GM12878 (cell line): ENCODE measurements at places on chromosomes 12 and 14. TPM values are rescaled to one million over a fixed set of nuclear protein-coding genes. Genes with fewer than 3 reads are reported as not detected.

GRCh38 chr12:64525461-64526160 lies 73.7 kb downstream of the TBK1 start:
- DNase-seq, result no peak

- no peak for DNase-seq
Observed at GRCh38 chr12:96986883-96987523, 79.9 kb downstream of the NEDD1 start.

GRCh38 chr12:123032736-123033391 lies 52.4 kb downstream of the ARL6IP4 start:
- DNase-seq, result no peak

GRCh38 chr12:121202407-121203355 lies 7.2 kb upstream of the P2RX4 start:
- DNase-seq, result no peak

- no peak for DNase-seq
Observed at GRCh38 chr12:32478858-32479725, 79.7 kb downstream of the FGD4 start.

DNA sequence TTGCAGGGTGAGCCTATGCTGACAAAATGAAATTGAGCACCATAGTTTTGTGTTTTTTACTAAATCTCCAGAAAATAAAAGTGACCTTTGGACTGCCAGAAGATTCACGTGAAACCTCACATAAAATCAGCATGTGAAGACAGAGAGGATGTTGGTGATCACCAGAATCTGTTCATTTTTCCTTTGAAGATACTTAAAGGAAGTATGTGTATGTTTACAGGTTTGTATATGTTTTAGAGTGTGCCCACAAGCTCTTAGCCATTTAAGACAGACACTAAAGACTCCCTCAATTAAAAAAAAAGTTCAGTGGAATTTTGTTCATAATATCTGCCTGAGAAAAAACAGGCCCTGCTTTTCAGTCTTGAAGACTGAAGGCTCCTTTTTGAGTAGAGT lies 25.9 kb downstream of the DDX47 start:
- no peak for DNase-seq

DNA sequence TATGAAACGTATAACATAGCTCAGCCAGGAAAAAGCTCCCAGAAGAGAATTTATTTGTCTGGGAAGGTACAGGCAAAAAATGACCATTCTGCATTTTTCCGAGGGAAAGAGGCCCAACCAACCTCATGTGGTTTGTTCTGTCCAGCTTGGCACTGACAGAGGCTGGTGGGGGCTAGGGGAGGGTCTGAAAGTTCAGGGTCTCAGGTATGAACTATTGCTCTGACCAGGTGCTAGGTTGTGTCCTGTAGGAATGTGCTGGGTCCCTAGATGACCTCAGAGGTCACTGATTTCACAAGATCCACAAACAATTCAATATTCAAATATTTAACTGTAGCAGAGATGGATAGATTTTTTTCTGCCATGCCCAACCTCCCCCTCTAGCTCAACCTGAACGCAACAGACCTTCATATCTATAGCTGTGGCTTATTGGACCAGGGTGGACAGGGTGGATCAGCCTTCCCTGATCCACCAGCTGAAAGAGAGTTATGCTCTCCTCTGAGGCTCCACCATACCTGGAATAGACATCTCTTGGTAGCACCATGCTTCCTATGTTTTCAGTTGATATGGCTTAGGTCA lies 32.9 kb upstream of the IFT81 start:
- no peak for DNase-seq

- DNase-seq, result no peak
Observed at GRCh38 chr14:93005135-93005813, 82.3 kb downstream of the CHGA start.

DNA sequence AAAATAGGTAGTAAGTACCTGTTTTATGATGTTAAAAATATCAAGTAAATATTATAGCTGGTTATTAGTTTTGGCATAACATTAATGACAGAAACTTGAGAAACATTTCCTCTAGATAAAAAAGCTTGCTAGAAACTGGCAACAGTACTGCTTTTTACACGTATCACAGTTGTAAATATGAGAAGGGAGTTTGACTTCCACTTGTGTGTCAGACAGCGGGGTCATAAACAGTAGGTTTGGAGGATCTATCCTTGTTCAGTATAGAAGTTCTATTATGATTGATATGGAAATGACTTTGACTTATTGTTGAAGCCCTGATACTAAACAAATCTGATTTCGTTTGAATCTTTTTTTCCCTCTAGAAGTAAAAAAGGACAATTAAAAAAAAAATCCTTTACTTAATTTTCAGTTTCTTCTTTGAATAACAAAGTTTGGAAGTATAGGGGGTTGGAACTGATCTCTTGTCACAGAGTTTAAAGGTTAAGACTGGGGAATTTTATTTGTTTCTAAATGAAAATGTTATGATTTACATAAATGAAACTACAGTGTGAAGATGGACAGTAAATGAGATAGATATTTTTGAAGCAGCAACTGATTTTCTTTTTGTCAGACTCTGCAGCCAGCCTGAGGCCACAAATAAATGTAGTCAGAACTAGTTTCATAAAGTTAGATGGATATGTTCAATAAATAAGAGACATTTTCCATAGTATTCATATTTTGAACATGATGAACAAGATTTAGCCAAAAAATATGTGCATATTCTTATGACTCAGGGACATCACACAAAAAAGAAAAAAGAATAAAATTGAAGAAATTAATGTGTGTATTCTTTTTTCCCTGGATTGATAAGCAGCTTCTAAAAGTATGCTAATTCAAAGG lies 50.1 kb downstream of the WNK1 start:
- DNase-seq, result no peak

RPS6KA5 gene
- polyA plus RNA-seq, result 6.2 and 6.3 TPM in 2 replicates

KCNH3 gene
- 0.37 TPM in 1 of 2 replicates, not detected in the other for polyA plus RNA-seq

TCTN1 gene
- polyA plus RNA-seq, result 16.3 and 23.5 TPM in 2 replicates

KCNC2 gene
- polyA plus RNA-seq, result not detected in 2 replicates

OLR1 gene
- not detected in 2 replicates for polyA plus RNA-seq

MGP gene
- 0.21 TPM in 1 of 2 replicates, not detected in the other for polyA plus RNA-seq

TGFB3 gene
- 0.16 and 0.86 TPM in 2 replicates for polyA plus RNA-seq

SMCO2 gene
- polyA plus RNA-seq, result 0.11 and 0.28 TPM in 2 replicates

TMEM132D gene
- not detected in 2 replicates for polyA plus RNA-seq

GPR68 gene
- polyA plus RNA-seq, result 1.8 and 2.4 TPM in 2 replicates

KSR2 gene
- polyA plus RNA-seq, result 0.01 TPM in 1 of 2 replicates, not detected in the other

LRFN5 gene
- polyA plus RNA-seq, result not detected in 2 replicates
